ENCODE measurements at places on chromosomes 2 and 18.
A peak's percentile ranks its signal among the peaks of the same experiment; 100 is the strongest.

- no peak for DNase-seq
Observed at GRCh38 chr2:237222601-237223041, 136.9 kb downstream of the COPS8 start.

- no peak for DNase-seq
Observed at GRCh38 chr2:76985387-76986136, 536.6 kb downstream of the LRRTM4 start.

DNA sequence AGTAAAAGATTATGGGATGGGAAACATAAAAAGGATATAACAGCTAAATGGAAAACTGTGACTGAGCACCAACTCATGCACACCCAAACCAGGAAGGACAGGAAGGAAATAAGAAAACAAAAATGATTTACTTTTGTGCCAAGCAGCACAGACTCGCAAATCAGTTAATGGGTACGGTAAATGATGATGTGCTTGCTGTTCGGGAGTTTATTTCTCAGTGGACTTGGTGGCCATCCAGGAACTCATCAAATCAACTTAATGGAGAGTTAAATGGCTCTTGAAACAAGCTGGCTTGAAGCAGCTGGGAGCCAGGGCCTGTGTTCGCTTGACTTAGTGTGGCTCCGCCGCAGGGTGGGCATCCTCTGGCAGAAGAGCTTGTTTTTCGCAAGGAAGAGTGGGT is 36.2 kb downstream of the MTCL1 start:
- no peak for DNase-seq

DNA sequence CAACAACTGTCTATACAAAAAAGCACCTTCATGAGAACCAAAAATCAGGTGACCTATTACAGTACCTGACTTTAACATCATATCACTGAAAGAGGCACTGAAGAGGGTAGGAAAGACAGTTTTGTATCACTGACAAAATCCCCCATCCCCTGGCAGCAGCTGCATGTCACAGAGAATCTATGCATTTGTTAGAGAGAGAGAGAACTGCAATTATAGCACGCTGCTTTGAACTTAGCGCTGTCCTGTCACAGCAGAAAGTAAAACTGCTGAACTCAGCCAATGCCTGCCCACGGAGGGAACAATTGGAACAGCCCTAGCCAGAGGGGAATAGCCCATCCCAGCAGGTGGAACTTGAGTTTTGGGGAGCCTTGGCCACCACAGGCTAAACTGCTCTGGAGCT is 75.1 kb upstream of the NOL4 start:
- DNase-seq = no peak

DNA sequence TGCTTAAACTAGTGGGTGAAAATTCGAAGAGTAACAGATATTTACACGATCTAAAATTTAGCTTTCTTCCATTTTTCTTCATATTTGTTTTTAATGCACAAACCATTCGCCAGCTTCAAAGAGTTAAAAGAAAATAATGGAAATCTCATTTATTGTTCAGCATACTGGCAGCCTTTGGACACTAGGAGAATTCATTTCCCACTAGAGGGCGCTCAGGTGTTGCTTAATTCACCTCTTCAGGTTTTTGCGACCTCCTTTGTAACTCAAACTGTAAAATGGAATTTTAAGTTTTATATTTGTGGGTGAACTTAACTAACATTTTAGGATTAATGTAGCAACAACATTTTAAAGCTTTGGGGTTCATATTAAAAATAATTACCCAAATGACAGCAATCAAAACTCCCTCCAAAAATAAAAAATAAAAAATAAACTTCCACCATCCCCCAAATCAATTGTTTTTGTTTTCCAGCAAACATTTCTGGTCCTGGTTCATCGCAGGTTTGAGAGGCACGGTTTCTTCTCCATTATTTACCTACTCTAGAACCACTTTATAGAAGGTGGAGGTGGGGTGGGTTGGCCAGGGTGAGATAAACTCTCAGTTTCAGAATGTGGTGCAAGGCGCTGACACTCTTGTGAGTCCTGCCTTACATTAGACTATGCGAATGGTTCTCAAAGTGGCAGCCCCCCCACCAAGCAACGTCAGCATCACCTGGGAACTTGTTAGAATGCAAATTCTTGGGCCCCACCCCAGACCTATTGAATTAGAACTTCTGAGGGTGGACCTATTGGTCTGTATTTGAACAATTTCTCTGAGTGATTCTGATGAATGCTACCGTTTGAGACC is 24.7 kb upstream of the PNPT1 start:
- peak; percentile 15 for DNase-seq

GRCh38 chr2:8543060-8543382 is 138.8 kb upstream of the ID2 start:
- no peak for DNase-seq

DNA sequence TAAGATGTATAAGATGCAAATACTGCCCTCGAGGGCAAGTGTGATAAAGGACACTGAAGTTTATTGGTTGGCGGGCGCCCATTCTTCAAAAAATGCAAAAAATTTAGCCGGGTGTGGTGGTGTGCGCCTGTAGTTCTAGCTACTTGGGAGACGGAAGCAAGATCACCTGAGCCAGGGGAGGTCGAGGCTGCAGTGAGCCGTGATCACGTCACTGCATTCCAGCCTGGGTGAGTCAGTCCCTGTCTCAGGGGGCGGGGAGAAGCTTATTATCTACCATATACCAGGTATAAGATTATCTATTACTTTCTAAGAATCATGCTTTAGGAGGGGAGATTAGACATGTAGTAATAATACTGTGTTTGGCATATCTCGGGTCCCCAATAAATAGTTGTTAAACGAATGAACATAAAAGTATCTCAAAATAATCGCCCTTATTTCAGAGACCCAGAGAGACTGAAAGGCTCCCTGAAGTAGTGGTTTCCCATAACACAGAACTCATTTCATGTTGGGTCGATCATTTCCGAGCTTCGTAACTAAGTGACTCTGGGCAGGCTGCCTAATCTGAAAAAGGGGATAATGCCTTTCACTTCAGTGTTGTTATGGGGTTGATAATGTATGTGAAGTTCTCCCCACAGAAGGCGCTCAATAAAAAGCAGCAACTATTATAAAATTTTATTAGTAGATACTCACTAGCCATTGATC is 1.2 kb upstream of the SELENOI start:
- DNase-seq = peak; percentile 32

GRCh38 chr2:198127627-198128026 is 323.2 kb downstream of the PLCL1 start:
- peak; percentile 42 for DNase-seq

- DNase-seq = peak; percentile 9
Observed at GRCh38 chr2:42935692-42936671, 143.6 kb upstream of the HAAO start.

DNA sequence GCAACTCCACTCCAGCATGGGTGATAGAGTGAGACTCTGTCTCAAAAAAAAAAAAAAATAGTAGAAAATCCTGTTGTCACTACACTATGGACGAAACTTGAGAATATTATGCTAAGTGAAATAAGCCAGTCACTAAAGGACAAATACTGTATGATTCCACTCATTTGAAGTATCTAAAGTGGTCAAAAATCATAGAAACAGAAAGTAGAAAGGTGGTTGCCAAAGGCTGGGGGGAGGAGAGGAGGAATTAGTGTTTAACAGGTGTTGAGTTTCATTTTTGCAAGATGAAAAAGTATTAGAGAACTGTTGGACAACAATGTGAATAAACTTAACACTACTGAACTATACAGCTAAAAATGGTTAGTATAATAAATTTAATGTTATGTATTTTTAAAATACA is 18.8 kb upstream of the RMP24 start:
- DNase-seq = no peak

DNA sequence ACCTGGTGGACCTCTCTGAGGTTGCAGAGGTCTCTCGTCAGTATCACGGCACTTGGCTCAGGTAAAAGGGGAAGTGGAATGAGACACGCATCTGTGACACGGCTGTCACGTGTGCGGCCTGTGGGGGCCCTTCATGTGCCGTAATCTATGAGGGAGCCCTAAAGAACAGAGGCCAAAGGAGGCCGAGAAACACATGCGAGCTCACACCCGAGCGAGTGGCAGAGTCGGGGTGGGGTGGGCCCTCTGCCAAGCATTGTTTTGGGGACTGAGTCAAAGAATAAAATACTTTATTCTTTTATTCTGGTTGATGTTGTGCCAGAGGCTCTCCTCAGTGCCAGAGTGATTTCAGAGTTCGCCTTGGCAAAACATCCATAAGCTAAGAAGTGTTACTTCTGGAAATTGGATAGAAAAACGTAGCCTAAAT is 43.3 kb downstream of the PLB1 start:
- no peak for DNase-seq

GRCh38 chr18:12445554-12445953 is 37.8 kb downstream of the PRELID3A start:
- no peak for DNase-seq

- DNase-seq = no peak
Observed at GRCh38 chr18:77086656-77087392, 45.8 kb downstream of the MBP start.

DNA sequence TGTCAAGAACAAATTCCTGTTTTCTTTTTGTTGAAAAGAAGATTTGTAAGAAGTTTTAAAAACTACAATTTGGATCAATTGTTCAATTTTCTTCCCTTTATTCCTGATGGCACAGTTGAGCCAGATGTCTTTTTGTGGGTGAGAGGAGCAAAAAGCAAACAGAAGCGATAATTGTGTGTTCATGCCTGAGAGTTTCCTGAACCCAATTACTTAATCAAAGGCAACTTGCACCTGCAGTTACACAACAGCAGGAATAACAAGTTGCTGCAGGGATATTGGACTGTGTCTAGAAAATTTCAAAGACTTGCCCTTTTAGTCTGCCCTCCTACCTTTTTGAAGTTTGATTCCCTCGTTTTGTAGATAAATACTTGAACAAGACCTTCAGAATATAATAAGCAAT is 383.6 kb downstream of the DSEL start:
- no peak for DNase-seq

DNA sequence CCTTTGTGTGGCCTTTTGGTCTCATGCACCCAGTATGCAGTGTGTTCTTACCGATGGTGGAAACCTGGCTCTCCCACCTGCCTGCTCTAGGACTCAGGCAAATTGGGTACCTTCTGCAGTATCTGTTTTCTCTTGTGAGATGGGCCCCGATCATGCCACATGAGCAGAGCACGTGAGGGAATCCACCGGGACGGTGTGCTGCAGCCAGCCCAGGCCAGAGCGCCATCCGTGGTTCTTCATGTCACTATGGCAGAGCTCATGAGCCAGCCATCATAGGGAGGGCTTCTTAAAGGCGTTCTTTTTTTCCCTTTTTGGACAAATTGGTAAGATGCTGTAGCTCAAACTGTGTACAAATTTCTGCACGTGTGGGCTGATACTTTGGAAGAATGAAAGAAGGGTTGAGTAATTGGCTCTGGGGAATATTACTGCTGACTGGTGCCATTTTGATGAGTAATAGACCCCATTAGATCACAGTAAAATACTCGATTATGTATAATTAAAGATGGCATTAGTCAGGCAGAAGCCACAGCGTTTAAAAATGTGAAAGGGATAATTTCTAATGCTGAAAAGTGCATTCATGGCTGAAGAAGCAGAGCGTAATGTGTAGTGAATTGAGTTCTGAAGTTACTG is 19.2 kb downstream of the SH3RF3 start:
- no peak for DNase-seq

DNA sequence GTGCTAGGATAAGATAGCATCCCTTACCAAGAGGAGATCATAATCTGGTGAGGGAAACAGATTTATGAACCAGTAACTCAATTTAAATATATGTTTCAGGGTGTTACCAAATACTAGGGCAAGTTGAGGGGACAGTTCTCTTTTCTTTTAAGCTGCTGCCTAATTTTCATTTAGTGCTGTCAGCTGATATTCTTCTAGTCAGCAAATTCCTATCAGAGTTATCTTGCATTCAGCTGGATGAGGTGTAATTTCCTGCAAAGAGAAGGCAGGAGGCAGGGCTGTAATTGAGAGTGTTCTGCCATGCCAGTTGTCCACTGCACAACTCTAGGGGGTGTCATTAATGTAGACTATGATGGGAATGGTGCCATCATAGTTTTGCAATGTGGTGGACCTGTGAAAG is 141.3 kb upstream of the LHCGR start:
- no peak for DNase-seq

DNA sequence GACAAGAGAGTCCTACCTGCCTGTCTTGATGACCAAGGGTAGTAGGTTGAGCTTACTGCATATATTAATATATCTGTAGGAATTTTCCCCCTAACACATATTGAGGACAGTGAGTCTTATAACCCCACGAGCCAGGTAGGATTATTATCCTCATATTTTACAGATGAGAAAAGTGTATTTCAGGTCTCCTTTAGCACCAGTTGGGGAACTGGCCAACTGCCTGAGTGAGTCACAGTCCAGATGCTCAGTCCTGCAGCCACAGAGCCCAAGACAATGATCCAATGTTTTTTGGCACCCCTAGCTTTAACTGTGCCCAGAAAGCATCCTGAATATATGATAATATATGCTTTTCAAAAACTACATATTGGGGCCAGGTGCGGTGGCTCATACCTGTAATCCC is 30.8 kb upstream of the GLS start:
- no peak for DNase-seq

GRCh38 chr2:175401956-175402469 is 220.5 kb upstream of the ATP5MC3 start:
- no peak for DNase-seq

GRCh38 chr2:65358678-65359400 is 73.6 kb downstream of the SPRED2 start:
- no peak for DNase-seq

GRCh38 chr18:32803568-32803967 is 30.7 kb upstream of the KLHL14 start:
- no peak for DNase-seq

DNA sequence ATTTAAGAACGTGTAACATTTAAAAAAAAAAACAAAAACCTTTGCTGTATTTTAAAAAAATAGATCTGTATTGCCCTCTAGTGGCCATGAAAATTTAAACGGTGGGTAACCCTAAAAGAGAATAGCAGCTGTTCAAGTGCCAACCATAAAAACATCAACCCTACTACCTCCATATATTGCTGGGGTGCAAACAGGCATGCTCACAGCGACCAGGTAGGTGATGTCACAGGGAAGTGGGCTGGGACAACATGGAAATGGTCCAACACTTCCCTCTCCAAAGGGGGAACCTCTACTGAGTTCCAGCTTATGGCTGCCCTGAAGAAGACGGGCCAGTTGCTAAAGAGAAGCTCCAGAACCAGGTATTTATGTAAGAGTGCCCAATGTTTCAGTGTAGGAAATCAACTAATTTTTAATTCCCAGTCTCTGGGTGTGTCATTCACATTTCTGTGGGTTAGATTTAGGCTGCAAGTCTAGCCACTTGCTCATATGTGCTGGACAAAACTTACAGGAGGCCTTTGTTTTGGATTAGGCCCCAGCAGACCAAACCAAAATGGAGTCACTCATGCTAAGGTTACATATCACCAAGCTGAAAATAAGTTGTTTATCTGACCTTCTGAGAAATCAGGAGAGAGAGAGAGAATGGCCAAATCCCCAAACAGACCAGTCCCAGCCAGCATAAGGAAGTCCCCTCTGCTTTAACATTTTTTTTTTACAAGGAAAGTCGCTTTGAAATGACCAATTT is 54.5 kb downstream of the SKA1 start:
- DNase-seq = no peak

All from activated naive CD4-positive, alpha-beta T cell treated with Interleukin-2 at 50 U/mL for 16 hours (primary cell).